ENCODE measurements at places on chromosomes 1 and 21.

- DNase-seq: no peak
Measured at GRCh38 chr1:173206816-173207568, at the start of gene TNFSF4. Gene TNFSF4, minus strand, starts transcription at chr1:173207331. Its CDS starts 155 bp downstream, at chr1:173207176.

DNA sequence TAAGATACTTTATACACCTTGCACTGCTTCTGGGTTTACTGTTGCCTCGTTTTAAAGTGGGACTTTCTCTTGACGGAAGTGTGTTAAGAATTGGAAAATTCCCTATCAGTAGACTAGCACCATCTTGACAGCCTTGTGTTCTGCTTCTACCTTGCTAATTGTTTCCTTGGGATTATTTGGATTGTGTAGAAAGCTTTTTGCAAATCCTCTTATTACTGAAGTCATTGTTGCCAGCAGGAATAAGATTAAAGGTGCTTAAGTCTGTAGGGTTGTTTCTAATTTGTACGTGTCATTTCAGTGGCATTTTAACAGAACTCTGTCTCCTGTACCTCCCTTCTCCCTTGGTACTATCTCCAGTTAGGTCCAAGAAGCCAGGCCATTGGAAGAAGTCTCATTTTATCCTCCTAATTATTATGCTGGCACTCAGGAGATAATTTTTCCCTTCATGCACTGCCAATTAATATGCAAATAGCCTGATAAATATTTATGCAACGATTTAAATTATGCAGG is 107.7 kb downstream of the POU2F1 start:
- DNase-seq: no peak

DNA sequence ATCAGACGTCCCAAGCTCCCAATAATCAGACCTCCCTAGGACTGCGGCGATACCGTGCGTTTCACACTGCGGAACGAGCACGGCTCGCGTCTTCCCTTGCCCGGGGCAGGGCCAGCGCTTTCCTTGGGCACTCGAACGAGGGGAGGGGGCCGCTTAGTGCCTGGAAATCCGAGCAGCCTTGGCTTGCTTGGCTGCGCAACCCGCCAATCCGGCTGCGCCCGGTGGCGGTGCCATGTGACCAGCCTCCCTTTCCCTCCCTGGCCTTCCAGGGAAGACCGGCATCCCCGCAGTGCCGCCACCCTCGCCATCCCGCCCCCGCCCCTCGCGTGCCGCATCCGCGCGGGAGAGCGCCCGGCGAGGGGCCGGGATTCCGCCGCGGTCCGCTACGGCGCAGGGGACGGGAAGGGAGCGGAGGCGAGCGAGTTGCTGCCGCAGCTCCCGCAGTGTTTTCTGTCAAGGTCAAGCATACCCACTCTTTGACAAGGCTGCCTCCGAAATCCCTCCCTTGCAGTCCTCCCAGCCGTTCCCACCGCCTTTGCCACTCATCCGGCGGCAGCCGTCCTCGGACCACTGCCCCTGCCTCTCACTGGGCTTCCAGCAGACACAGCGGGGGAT is 8.3 kb upstream of the RNF19B start:
- no peak for DNase-seq

- no peak for DNase-seq
Measured at GRCh38 chr1:208433086-208433485, 188.9 kb upstream of the PLXNA2 start.

DNA sequence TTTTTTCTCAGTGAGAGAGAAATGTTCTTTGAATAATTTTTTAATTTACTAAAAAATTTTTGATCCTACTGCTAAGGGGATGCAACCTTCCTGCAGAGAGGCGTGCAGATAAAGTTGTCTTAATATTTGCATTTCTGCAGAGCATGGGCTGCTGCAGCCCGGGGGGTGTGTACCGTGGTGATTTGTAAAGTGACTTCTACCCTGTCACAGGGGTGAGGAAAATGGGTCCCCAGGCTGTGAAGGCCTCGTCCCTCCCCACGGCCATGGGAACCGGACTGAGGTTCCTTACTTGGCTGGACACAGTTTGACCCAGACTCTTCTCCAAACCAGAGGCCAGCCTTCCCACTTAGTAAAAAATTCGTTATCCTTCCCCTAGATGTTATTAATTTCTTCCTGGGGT is 9.5 kb upstream of the C1orf174 start:
- no peak for DNase-seq

DNA sequence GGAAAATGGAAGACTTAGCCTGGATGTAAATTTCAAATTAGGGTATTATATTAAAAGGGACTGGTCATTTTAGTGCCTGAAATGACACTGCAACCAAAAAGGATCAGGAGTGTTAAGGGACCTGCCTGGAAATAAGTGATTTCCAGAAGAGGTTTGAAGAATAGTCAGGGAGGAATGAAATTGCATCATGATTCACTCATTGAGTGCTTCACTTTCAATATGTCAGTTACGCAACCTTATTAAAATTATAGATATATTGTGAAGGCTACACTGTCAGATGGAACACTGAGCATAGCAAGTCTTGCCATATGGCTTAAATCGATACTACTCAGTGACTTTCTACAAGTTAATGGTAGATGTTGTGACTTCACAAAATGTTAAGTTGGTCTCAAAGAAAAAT is 275.2 kb upstream of the DPYD start:
- no peak for DNase-seq

GRCh38 chr1:155137154-155137949 is 1.7 kb downstream of the SLC50A1 start:
- DNase-seq: no peak

DNA sequence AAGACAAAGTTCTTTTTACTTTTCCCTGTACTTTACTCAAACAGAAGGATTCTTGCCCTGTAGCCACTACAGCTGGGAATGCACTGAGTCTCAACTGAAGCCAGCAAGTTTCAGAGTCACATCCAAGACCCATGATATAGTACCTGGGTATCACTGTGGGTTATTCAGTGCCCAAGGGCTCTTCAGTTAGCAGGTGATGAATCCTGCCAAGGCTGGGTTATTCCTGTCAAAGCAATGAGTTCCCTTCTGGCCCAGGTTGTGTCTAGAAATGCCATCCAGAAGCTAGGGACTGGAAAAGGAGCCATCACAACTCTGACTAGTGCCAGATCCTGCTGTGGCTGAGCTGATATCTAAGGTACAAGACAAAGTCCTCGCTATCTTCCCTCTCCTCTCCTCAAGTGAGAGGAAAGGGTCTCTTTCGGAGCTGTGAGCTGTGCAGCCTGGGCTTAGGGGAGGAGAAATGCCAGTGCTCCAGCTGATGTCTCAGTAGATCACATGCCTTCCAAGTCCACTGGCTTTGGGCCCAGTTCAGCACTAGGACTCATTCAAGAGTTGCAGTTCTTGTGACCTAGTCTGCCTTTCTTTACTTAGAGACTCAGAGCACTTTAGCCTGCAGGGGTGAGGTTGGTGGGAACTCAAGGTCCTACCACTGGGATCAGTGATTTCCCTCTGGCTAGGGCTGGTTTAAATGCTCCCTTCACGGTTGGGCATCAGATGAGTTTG is 369.4 kb downstream of the TBX15 start:
- no peak for DNase-seq

- no peak for DNase-seq
Measured at GRCh38 chr1:171429137-171429536, 56.2 kb upstream of the PRRC2C start.

GRCh38 chr1:234355782-234356510 is 17.3 kb upstream of the COA6 start:
- DNase-seq: no peak

DNA sequence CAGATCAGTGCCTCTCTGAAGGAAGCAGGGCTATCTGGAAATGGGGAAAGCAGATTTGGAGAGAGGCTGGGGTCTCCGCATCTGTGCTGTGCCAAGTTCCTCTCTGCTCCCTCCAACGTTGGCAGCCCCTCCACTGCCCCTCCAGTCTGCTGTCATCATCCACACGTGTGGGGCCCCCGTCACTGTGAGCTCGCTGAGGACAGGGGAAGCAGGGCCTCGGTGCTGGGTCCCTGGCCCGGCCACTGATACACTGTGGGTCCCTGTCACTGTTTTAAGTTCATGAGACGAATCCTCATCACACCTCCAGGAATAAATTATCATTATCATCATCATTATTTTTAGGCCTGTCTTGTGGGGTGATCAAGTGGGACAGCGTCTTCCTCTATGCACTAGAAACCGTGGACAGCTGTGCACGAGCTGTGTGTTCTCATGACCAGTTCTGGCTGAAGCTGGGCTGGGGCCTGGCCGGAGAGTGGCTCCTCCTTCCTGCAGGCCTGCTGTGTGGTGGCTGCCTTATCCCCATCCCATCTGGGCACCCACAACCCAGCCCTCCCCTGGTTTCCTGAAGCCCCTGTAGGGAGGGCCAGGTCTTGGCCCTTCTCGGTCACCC is 52.2 kb downstream of the DMRTB1 start:
- no peak for DNase-seq

DNA sequence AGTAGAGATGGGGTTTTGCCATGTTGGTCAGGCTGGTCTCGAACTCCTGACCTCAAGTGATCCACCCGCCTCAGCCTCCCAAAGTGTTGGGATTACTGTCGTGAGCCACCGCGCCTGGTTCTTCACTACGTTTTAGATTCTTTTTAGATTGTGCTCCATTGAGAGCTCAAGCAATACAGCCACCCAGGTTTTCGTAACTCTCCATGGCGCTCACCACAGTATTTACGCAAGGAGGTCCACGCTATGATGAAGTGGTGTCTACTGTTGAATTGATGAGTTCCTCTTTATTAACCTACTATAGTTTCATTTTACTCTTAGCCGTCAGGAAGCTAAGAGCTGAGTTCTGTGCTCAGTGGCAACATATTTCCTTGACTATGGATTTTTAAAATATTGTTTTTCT is 1.8 kb upstream of the KIF1B start:
- DNase-seq: no peak

DNA sequence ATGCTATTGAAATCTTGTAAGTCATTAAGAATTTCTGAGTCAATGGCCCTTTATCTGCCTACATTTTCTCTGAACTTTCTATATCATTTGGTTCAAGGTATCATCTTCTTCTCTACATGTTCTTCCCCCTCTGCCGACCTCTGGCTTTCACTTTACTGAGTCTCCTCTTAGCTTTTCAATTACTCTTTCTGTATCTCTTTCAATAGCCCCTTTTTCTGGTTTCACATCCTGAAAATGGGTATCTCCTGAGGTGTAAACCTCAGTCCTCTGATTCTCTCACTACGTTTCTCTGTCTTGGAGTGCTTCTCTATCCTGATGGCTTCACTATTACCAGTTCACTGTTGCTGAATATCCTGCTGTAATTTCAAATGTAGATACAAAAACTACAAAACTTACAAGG is 98.9 kb downstream of the LYST start:
- no peak for DNase-seq
